Fibroblast of skin of left biceps (primary cell): ENCODE measurements at places on chromosomes 5 and 9.

DNA sequence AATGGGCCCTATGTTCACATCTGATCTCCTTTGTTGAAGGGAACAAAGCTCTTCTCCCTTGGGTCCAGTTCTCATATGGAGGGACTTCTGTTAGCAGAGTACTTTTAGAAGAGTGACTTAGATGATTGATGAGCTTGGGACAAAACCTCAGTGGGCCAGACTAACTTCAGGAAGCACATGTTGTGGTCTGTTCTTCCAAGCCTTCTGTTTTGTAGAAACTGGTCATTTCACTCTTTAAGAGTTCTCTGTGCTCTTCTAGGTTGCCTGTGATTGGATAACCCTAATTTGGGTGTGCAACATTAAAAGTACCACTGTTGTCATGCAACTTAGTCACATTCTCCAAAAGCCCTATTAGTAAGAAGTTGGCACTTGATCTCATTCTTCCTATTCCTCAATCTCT lies 183.5 kb upstream of the ACO1 start:
- DNase-seq: no peak

GRCh38 chr5:163563112-163563511 lies 57.7 kb downstream of the MAT2B start:
- no peak for DNase-seq

DNA sequence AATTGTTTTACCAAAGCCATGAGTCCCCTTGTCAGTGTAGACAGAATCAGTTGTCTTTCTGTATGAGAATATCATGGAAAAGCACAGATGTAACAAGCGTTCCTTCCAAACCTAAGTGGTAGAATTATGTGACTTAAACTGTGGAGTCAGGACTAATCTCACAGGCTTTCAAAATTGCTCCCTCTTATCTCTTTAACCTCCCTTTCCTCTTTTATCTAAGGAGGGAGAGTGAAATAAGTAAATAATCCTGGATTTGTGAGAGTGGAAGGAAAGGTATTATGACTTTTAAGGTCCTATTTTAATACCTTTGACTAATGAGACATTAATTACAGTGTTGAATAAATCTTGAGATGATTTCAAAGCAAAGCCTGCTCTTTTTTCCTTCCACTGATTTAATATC lies 52.4 kb upstream of the LIFR start:
- DNase-seq: no peak

DNA sequence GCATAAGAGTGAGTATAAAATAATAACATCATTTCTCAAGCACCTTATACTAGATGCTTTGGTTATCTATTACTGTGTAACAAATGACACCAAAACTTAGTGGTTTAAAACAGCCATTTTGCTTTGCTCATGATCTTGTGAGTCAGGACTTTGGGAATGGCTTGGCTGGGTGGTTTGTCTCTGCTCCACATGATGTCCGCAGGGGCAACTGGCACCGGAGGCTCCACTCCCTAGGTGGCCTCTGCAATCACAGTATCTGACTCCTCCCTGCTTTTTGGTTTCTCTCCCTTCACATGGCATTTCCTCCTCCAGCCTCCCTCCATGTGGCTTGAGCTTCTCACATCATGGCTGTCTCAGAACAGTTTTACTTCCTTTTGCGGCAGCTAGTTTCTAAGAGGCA lies 259.5 kb downstream of the GAS1 start:
- no peak for DNase-seq

DNA sequence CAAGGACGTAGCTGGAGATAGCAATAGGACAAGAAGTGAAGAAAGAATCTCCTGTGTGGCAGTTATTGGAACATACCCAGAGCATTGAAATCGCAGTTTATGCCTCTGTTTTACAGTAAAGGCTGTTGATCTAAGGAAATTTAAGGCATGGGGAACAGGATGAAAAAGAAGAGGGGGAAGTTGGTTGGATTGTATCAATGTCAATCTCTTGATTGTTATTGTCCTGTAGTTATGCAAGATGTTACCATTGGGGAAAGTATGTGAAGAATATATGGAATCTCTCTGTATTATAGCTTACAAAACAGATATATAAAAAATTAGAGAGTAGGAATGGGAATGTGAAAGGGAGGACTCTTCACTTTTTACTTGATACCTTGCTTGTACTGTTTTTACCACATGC lies 195.6 kb upstream of the NREP start:
- no peak for DNase-seq

DNA sequence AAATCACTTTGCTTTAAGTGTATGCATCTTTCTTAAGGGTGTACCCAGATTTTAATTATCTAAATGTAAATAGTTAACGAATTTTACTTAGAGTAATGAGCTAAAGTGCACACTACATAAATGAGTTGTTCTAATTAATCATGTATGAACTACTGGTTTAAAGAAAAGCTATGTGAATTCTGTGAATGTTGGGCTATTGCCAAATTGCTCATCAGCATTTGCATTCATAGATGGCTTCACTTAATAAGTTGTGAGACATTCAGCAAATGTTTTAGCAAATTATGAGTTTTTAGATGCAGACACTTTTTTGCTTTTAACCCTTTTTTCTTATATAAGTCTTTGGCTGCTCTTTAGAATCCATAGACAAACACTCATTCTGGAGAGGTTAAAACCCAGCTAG lies 175.7 kb downstream of the PBX3 start:
- no peak for DNase-seq

- no peak for DNase-seq
Measured at GRCh38 chr9:7707934-7708333, 91.6 kb downstream of the DMAC1 start.

- peak; percentile 56 for DNase-seq
Measured at GRCh38 chr9:14924230-14925219, 14.3 kb upstream of the FREM1 start.

DNA sequence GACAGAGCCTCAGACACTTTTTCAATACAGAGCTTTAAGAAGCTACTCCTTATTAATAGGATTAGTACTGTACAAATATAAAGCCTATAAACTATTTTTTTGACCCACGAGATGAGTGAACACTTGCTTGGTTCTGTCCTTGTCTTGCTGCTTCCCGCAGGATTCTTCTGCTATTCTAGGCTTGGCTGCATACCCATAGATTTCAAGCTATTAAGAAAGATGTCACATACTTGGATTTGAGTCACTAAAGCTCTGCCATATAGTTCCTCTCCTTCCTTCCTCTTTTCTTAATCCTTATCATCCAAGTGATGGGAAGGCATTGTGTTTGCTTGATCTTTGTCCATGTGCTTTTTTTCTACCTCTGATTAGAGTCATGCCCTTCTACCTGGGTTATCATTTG lies 361.2 kb upstream of the TRPC7 start:
- DNase-seq: no peak

DNA sequence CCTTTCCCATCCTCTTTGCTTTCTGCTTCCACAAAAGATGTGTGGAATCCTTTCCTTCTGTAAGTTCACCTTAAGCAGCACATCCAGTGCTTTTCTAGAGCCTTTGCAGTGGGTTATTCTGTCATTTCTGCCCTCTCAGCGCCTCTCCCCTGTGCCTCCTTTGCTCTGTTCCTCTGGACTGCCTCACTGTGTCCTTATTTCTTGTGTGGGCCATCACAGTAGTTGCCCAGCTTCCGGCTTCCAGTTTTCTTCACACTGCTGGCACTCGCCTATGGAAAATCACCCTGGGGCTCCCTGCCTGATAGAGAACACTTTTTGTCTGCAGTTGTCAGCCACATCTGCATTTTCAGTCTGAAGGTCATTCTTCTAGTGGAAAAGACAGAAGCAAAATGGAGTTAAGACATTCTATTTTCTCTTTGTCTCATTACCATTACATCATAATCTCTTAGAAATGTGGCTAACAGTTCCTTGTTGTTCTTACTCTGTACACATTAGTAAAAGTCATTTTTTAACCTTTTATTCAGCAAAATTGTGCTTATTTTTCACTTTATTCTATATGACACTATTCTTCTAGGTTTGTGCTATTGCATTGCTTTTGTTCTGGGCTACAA lies 64.1 kb upstream of the ZNF608 start:
- DNase-seq: no peak

DNA sequence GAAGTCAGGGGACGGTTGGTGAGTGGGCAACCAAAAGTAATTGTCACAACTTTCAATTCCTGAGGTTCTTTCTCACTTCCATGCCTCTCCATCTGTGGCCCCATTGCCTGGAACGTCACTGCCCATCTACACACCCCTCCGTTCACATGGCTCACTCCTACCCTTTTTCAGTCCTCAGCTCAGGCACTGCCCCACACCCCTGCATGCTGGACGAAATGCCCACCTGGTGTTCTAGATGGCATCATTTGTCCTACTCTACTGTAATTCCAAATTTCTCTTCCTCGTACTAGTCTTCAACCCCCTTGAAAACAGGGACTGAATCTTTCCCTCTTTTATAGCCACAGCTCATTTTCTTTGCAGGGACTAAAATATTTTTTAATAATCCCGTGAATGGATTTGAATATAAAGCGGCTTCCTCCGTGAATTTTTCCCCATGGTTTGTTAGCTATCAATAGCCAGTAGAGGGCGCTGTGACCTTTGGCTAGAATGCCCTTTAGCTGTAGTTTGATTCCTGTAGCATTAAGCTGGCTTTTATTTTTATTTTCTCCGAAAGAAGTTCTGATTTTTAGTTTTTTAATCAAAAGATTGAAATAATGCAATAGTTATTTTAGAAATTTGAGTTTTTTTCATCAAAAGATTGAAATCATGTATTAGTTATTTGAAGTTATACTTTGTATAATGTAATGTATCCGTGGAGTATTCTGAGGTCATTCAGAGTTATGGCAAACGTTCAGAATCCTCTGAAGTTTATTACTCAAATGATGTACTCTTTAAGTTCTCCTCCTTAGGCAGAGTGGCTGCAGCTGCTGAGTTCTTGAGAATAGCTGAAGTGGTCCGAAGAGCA lies 232.1 kb downstream of the SH3GL2 start:
- no peak for DNase-seq

- no peak for DNase-seq
Measured at GRCh38 chr5:87887247-87887646, 381.4 kb downstream of the TMEM161B start.

DNA sequence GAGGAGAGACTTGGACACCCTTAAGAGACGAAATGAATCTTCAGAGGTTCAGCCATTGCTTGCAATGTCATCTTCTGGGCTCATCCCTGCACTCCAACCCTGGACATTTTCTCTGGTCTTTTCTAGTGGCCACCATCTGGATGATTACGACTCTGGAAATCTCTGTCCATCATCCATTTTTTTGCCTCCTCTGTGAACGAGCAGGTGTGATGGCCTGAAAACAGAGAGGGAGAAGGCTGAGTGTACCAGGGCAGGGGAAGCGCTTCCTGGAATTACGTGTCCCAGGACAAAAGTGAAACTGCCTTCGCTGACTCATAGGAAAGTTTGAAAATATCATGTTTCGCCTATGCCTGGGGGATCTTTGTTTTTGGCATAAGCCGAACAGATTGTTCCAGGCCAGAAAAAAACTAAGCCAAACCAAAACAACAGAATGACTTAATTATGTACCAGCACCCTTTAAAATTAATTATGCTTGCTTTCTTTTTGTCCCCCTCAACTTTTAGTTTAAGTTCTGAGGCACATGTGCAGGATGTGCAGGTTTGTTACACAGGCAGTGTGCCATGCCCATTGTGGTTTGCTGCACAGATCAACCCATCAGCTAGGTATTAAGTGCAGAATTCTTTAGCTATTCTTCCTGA lies 31.9 kb downstream of the ANKRD33B start:
- DNase-seq: peak; percentile 59

- DNase-seq: no peak
Measured at GRCh38 chr9:7033076-7034045, 275.6 kb downstream of the KDM4C start.

GRCh38 chr5:96434201-96434645 lies 1.2 kb upstream of the PCSK1 start:
- peak; percentile 32 for DNase-seq

DNA sequence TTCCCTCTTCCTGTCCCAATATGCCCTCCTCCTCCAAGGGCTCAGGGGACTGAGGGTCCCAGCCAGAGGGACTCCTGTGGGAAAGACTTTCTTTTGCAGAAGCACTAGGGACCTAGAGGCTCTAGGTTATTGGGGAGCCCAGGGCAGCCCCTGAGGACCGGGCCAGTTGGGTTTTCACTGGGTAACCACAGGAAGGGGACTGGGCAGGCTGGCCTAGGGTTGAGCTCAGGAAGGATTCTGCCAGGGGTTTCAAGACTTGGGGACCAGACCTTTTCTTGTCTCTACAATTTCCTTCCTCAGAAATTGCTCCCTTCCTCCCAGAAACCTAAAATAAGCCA lies 24.4 kb upstream of the HMCN2 start:
- no peak for DNase-seq

- DNase-seq: no peak
Measured at GRCh38 chr9:76116913-76117312, 226.4 kb downstream of the PCSK5 start.

DNA sequence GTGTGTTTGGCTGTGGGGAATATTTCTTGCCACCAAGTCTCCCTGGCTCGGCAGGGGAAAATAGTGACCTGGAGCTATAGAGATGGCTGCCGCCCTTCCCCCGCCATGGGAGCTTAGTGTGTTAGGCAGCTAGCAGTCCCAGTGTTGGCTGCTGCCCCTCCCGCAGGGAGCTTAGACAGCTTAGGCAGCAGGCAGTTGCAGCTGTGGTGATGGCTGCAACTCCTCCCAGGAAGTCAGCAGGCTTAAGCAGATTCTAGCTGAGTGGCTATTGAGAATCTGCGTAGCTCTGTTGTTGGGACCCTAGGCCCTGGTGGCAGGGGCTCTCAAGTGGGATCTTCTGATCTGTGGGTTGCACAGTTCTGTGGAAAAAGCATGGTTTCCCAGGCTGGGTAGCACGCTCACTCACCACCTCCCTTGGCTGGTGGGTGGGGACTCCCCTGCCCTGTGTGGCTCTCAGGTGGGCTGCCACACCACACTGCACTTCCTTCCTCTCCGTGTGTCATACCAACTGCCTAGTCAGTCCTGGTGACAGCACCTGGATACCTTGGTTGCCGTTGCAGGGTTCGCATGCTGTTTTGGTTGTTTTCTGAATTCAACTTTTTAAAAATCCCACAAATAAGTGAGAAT lies 9.3 kb downstream of the OR1N2 start:
- DNase-seq: no peak

DNA sequence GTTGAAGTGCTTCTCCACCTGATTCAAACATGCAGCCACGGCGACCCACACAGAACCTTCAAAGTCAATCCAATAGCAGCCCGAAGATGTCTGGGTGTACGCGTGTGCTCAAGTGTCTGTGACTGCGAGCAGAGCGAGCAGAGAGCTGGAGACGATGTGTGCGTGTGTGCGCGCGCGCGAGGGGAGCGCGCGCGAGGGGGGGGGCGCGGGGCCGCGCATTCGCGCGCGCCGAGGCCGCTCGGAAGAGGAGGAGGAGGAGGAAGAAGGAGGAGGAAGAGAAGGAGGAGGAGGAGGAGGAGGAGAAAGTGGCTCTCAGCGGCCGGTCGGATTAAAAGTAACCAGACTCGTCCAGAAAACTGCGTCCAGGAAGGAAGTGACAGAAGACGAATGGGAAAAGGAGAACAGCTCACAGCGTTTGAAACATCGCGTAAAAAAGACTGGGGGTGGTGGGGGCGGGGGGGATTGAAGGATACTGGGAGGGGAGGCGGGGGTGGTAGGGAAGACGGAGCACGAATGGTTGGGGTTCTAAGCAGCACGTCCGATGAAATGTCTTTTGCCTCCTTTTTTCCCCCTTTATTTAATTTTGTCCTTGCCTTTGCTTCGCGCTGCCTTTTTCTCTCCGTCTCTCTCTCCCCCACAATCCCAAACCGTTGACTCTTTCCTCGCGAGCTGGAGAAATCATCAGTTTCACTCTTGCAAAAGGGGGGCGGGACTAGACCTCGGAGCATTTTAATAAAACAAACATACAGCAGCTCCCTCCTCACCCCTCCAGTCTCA lies at the start of gene MEF2C:
TSS of gene MEF2C (minus strand) at position 126 of the 777 bp plus-strand sequence. CDS start 59,396 bp downstream, outside the sequence.
- DNase-seq: peak; percentile 74

GRCh38 chr9:108162664-108163063 lies 673.1 kb upstream of the KLF4 start:
- DNase-seq: no peak
